NCI-H2171 (cell line): ENCODE measurements at places on chromosomes 6 and 20.

DNA sequence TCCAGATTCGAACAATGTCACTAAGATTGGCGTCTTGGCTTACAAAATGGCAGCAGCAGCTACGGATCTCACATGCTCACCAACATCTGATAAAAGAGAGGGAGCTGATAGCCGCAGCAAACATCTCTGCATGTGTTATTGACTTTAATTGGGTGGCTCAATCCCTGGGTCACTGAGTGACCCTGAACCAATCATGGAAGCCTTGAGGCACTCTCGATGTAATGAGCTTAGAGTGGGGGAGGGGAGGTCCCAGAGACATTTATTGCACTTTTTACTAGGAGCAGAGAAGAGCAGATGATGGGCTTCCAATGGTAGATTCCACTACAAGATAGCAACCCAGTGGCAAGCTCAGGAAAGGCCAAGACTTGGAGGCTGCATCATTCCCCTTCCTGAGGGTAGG, 238.7 kb downstream of the BMP7 start:
- no peak for DNase-seq

DNA sequence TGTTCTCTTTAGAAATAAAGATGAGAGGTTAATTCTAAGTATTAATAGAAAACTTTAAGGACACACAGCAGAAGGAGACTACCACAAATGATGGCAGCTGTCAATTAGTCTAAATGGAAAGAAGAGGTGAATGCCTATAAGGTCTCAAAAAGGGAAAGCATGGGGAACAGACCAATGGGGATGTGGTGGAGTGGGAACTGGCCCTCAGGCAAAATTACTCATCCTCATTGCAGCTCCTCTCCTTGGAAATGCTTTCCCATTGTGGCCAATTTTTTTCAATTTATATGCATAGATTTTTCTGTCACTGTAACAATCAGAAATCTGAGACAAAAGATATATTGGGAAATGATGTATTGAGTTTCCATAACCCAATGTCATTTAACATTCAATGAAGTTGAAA, 222.9 kb upstream of the DEFB112 start:
- DNase-seq: no peak

GRCh38 chr6:9405369-9405768, 970.0 kb upstream of the SLC35B3 start:
- DNase-seq: no peak

GRCh38 chr20:5923493-5923892, 26.8 kb downstream of the TRMT6 start:
- DNase-seq: no peak

GRCh38 chr6:96286503-96286902, 235.1 kb upstream of the UFL1 start:
- DNase-seq: no peak

- DNase-seq: no peak
These were observed 2.3 kb upstream of the OCSTAMP start for GRCh38 chr20:46552460-46553420.

DNA sequence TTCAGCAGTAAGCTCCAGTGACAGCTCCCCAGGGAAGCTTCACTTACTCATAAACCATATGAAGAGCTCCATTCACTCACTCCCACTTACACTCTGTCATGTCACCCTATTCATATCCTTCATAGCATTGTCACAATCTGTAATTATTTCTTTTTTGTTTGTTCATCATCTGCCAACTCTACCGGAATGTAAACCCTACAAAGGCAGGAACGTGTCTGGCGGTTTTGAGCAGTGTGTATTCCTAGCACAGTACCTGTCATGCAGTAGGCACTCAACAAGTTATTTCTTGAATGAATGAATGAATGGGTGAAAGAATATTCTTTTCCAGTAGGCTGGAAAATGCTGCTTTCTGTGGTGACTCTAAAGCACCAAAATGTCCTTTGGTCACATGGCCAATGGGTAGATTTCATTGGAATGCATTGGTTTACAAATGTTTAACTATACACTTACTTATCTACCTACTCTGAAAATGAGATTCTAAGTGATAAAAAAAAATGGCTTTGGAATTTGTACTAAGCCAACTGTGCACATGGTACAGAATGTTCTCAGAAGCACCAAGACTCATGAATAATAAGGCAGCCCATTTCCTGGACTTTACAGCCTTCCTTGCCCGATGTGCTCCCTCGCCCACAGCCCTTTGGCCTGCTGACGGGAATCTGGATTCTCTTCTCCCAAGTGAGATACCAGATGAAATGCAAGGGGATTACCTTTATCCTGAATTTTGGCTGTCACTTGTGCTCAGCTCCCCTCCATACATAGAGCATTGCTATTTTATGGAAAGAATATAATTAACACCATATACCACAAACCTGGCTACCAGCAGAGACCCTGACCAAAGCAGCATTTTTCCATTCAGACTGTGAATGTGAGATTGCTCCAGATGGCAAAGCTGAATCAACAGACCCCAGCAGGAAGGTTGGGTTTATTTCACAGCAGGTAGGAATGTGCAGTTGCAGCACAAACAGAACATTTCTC, 273.3 kb downstream of the ALDH8A1 start:
- DNase-seq: peak; percentile 13

- DNase-seq: no peak
These were observed 99.5 kb downstream of the ANKRD60 start for GRCh38 chr20:58128635-58129625.

GRCh38 chr6:14365393-14365792, 247.8 kb downstream of the CD83 start:
- DNase-seq: no peak

- DNase-seq: no peak
These were observed 3.4 kb upstream of the CTSZ start for GRCh38 chr20:59010321-59010994.

DNA sequence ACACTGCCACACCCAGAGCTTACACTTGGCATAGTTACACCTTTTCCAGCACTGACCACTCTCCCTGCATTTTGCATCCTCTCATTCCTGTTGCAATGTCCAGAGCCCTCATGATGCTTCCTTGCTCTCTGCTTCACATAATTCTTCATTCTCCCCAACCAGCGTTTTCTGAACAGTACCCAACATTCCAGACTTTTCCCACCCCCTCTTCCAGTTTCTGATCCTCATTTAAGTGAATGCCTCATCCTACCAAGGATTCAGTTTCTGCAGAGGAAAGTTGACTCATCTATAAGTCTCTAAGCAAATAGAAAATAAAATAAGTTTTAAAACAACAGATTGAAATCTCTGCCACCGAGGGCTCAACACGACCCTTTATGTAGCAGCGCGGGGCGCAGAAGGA, 321.3 kb upstream of the TCF21 start:
- no peak for DNase-seq

GRCh38 chr20:54078296-54078984, 8.0 kb upstream of the BCAS1 start:
- DNase-seq: no peak

GRCh38 chr20:59123678-59124255, 39.9 kb upstream of the ZNF831 start:
- DNase-seq: no peak

GRCh38 chr6:6905961-6906518, 201.7 kb upstream of the RREB1 start:
- DNase-seq: peak; percentile 58

- no peak for DNase-seq
These were observed 27.1 kb upstream of the PHACTR3 start for GRCh38 chr20:59577037-59577808.

DNA sequence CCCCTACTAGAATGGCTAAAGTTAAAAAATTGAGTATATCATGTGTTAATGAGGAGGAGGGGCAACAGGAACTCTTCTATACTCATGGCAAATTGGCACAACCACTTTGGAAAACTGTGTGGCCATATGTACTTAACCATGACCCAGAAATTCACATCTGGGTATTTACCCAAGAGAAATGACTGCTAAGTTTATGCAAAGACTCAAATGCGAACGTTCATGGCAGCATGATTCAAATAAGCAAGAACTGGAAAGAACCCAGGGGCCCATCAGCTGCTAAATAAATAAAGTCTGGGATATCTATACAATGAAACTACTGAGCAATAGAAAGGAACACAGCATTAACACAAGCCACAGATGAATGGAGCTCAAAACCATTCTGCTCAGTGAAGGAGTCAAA, 107.6 kb downstream of the MYLK4 start:
- DNase-seq: no peak

DNA sequence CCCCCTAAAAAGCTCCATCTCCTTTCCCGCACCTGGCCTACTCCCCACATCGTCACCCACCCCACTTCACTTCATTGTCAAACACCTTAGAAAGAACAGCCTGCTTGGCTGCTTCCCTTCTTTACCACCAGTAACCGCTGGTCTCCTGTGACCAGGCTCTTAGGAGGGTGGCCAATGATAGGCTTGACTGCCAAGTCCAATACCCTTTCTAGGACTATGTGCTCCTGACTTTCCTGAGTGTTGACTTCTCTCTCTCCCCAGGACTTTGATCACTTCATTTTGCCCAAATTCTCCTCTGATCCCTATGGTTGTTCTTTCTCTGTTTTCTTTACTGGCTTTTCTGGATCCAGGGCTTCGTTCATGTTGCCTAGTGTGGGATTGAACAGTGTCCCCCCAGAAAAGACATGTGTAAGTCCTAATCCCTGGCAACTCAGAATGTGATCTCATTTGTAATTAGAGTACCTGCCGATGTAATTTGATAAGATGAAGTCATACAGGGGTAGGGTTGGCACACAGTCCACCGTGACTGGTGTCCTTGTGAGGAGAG, 254.0 kb downstream of the GMDS start:
- no peak for DNase-seq

DNA sequence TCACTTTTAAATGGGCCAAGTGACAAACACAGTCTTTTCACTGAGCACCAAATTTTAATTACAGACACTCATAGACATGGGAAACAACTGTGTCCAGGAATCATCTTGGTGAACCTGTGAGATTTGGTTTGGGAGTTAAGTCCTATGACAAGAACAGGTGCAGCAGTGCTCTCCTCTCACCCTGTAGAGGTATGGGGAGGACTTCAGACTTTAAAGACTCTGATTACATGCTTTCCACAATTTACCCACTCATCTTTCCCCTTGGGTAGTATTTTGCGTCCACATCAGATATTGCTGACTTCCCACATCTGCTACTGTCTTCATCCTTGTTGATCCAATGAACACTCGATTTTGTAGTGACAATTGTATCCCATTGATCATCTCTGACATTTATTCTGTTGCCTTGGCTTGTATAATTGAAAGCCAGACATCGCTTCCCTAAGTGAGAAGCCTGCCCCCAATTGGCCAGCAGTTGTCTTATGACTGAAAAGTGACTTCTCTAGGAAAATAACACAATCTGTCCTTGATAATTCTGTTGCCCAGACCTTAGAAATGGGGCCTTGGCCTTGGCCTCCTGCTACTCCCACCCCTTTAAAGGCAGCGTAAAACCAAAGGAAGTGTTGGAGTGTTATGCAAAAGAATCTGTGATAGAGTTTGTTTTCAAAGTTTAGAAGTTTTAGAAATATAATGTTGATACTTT, 40.0 kb downstream of the TXLNB start:
- DNase-seq: no peak

DNA sequence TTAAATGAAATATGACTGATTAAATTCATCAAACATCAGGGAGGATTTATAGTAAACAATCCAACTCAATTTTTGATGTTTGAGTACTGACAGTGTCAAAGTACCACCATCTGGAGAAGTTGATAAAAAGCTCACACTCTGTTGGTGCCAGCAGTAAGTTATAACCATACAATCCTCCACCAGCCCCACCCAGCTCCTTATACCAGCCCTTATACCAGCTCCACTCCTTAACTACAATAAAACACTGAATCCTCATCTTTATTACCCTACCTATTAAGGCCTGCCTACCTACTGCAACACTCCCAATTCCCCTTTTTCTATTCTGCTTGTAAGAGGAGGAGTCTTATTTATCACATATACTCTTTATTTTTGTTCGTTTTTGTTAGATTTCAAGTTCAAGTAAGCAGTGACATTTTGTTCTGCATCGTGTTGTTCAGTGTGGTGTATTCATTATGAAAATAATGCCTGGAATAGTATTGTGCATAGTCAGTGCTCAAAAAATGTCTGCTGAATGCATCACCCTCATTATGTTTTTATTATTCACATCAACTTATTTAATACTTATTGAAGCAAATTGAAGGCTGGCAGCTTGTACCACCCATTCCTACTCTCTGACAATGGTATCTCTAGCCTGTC, 954.7 kb upstream of the ADGRB3 start:
- DNase-seq: no peak

GRCh38 chr6:107731422-107732319, 92.4 kb downstream of the SCML4 start:
- peak; percentile 5 for DNase-seq

DNA sequence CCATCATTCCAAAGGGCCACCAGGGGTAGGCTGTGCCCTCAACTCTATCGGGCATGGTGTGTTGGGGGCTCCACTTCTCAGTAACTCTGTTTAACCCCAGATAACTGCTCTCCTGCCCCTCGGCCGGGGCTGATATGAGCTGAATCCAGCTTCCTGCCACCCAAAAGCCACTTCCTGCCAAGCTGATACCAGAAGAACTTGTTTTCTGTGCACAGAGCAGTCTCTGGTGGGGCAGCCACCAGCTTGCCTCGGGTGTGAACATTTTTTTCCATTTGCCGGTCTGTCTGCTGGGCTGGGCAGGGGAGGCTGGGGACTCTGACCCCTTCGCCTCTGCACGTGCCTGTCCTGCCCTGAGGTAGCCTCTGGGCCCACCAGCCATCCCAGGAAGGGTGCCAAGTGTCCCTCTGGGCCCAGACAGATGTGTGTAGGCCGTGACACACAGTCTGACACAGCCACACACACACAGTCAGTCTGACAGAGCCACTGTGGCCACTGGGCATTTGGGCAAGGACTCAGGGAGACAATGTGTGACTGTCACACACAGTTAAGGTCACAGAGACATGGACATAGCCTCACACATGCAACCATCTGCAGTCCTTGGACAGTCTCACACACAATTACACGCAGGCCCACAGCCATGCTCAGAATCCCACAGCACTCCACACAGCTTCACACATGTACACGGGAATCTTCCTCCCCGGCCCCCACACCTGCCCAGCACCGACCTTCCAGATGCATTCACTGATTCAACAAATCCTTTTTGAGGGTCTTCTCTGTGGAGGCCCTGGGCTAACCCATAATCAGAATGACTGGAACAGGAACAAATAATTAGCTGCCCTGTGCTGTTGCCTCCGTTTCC, 45.1 kb downstream of the NOL4L start:
- no peak for DNase-seq

DNA sequence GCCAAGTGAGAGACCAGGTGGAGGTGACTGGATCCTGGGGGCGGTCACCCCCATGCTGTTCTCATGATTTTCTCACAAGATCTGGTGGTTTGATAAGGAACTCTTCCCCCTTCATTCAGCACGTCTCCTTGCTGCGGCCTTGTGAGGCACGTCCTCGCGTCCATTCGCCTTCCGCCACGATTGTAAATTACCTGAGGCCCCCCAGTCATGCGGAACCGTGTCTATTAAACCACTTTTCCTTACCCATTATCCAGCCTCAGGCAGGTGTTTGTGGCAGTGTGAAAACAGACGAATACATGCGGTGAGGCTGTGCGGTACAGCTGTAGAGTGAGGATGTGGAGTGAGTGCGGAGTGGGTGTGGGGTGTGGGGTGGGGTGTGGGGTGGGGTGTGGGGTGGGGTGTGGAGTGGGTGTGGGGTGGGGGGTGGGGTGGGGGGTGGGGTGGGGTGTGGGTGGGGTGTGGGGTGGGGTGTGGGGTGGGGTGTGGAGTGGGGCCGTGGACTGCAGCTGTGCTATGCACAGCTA, 12.1 kb upstream of the NTSR1 start:
- DNase-seq: no peak
